ENCODE measurements at places on chromosomes 2 and 18.
A peak's percentile ranks its signal among the peaks of the same experiment; 100 is the strongest.

- no peak for DNase-seq
Measured at GRCh38 chr2:215522237-215522636, 86.4 kb upstream of the FN1 start.

- DNase-seq = no peak
Measured at GRCh38 chr2:159988412-159988970, 73.9 kb downstream of the PLA2R1 start.

- no peak for DNase-seq
Measured at GRCh38 chr2:7994397-7994951, 687.4 kb upstream of the ID2 start.

GRCh38 chr2:3195641-3196476 is 181.8 kb downstream of the EIPR1 start:
- no peak for DNase-seq

GRCh38 chr2:233354971-233355574 is 779 bp downstream of the DGKD start:
- no peak for DNase-seq

DNA sequence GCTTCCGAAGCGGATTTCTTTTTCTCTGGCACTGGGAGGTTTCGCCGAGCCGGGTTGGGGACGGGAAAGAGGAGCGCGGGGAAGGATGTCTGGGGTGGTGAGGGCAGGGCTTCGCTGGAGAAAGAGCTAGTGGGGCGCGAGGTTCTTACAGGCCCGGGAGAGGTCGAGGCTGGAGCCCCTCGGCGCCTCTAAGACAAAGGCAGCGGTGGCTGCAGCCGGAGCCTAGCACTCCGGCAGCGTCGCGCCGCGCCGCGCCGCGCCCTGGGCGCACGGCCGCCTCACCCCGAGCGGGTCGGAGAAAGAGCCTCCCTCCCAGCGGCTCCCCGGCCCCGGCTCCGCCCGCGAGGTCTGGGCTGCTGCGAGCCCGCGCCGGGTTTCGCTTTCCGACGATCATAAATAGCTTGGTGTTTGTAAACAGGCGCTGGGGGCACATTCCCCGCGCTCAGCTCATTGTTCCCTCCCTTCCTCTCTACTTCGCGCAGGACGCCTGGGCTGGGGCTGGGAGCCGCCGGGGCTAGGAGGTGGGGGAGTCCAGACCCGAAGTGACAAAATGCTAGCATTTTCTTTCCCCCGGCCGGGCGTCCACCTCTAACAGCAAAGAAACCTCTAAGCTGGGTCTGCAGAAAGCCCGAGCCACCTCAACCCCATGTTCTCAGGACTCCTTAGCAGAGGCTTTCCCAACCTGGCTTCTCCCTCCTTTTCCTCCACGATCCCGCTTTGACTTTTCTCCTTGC is 813 bp upstream of the MEIS1 start:
- no peak for DNase-seq

- no peak for DNase-seq
Measured at GRCh38 chr2:212894026-212894425, 257.4 kb downstream of the IKZF2 start.

DNA sequence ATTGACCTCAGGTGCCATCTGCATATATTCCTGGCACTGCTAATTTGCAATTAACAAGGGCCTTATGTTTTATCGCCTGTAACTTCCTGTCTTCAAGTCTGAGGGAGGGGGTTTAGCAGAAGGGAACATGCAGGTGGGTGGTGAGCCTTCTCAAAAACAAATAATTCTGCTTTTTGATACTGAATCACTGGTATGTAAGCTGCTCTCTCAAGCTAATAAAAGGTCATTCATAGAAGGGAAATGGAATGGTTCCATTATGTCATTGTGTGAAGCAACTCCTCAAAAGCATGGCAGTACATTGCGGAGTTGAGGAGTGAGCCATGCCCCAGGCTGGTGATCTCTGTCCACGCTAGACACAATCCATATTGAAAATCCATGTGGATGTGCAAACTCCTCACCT is 414.8 kb upstream of the ID2 start:
- no peak for DNase-seq

DNA sequence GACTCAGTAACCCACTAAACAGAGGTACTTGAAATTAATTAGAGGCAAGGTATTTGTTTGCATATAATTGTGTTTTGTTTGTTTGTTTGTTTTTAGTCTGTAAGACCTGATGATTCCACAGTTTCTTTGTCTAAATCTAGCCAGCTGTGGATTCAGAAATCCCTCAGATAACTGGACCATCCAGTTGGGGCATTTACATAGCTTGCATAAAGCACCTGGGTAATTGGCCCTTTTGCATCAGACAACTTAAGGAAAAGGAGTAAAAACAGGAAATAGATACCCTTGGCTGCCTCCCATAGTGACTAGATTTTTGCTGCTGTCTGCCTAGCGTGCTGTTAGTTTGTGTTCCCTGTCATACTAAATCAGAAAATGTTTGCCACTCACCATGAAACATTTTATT is 46.6 kb upstream of the XIRP2 start:
- DNase-seq = no peak

DNA sequence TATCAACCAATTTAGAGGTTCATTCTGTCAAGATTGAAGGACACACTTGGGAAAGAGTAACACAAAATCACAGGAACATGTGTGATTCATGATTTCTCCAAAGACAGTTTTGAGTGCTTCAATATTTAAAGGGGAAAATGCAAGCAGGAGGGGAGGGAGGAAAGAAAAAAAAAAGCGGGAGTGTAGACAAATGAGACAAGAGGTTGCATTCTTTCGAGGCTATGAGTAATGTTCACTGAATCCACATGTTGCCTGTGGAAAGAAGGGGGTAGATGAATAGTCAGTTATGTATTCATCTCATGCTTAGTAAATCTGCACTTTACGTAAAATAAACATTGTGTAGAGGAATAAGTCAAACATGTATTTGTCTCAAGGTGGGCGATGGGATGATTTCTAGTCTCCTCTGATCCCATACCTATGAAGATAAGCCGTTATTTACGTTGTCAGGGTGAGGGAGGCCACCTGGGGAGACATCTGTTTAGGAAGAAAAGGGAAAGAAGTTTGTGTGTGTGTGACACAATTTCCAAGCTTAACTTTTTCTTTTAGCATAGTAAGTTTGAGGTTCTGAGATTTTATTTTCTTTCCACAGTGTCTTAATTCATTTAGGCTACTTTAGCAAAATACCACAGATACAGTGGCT is 211.0 kb upstream of the ZC3H15 start:
- DNase-seq = peak; percentile 34

DNA sequence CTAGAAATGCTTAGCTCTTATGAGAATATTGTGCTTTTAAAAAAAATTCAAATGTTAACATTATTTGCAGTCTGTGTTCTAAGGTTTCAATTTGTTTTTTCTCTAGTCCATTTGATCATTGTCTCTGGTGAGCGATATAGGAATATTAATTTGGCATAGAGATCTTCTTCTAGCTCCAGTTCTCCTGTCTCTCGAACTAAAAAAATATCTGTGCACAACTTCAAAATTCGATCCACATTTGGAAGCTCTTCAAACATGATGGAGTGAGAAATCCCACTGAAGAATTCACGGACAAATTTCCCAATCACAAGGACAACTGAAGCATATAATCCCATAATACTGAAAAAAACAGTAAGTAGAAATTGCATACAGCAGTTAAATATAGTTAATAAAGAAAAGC is 145.6 kb downstream of the NAPG start:
- no peak for DNase-seq

GRCh38 chr2:41647468-41648050 is 400.3 kb upstream of the PKDCC start:
- no peak for DNase-seq

DNA sequence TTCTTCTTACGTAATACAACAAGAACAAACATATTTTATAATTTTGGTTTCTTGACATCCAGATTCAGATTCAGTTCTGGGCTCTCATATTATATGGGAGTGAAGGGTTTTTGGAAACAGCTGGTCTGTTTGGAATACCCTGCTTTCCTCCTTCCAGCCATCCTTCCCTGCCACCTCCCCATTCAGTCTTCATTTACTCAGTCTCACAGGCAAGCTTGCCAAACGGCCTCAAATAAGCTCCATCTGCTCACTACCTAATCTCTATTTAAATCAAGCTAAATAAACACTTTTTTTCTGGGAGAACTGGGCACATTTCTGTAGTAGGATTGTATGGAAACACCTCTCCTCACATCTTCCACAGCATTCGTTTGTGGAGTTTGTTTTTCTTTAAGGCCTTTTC is 147.5 kb downstream of the RND3 start:
- no peak for DNase-seq

- peak; percentile 56 for DNase-seq
Measured at GRCh38 chr2:20378891-20379519, 28.4 kb upstream of the PUM2 start.

DNA sequence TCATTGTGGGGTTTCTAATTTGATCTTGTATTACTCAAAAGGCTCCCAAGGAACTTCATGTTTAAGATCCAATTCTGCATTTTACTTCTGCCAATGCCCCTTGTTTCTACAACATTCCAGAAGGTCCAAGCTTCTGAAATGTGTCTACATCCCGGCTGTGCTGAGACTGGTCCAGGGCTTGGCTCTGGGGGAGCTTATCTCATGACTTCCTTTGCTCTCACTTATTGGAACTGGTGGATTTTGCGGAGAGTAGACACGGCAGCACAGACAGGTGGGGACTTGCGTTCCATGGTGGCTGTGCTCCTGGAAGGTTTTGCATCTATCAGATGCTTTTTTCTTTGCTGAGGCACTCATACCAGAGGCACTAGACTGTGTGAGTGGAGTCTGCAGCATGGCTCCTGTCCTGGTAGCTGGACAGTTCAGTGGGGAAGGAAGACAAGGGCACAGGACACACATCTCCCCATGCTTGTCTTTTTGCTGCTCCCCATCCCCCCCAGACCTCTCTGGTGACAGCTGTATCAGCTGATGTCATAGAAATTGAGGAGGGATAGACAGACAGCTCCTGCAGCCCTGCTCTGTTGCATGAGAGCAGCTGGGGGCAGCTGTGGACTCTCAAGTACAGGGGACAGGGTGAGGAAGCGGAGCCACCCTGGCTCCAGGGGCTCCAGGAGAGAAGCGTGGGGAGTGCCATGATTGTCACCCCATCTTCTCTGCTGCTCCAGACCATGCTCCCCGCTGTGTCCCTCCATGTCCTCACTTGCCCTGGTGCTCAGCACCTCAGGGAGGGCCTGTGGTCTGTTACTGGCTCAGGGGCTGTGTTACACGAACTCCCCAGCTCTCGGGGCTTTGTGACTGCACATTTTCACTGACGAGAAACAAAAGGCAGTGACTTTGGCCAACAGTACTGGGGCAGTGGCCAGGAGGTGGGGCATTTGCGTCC is 46.0 kb downstream of the ACAA2 start:
- DNase-seq = no peak

- DNase-seq = no peak
Measured at GRCh38 chr2:230602562-230603230, 109.9 kb upstream of the CAB39 start.

- peak; percentile 16 for DNase-seq
Measured at GRCh38 chr2:181953881-181954537, 31.6 kb upstream of the PPP1R1C start.

DNA sequence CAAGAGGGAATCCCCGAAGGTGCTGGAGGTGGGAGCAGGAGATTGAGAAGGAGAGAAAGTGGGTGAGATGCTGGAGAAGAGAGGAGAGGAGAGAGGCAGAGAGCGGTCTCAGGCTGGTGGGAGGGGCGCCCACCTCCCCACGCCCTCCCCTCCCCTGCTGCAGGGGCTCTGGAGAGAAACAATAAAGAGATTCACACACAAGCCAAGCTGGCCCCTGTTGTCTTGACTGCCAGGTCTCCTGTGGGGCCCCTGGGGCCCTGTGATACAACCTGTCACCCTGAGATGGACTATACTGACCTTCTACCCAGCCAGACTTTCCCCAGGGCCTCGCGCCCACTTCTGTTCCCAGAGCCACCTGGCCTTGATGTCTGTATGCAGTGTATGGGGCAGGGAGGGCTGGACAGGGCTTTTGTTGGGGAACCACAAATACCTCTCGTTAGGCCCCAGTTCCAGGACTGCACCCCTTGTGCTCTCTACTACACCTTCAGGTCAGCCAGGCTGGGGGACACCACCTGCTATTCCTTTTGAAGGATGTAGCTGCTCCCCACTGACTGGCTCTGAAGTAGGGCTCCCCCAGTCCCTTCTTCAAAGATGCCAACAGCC is 8.0 kb upstream of the SPEG start:
- DNase-seq = no peak

DNA sequence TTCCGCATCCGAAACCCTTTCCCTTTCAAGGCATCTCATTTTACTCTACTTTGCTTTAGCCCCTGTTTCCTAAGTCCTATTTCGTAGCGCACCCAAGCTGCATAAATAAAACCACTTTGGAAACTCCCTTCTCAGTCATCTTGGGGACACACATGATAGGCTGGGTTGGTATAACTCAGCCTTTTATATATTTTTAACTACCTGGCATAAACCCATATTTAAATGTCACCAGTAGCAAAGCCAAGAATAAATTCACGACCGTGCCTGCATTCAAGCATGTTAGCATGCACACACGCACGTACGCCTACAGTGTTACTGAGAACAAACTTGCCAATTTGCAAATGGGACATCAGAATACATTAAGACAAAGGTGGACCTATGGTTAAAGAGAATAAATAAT is 564.7 kb upstream of the PIK3C3 start:
- DNase-seq = no peak

DNA sequence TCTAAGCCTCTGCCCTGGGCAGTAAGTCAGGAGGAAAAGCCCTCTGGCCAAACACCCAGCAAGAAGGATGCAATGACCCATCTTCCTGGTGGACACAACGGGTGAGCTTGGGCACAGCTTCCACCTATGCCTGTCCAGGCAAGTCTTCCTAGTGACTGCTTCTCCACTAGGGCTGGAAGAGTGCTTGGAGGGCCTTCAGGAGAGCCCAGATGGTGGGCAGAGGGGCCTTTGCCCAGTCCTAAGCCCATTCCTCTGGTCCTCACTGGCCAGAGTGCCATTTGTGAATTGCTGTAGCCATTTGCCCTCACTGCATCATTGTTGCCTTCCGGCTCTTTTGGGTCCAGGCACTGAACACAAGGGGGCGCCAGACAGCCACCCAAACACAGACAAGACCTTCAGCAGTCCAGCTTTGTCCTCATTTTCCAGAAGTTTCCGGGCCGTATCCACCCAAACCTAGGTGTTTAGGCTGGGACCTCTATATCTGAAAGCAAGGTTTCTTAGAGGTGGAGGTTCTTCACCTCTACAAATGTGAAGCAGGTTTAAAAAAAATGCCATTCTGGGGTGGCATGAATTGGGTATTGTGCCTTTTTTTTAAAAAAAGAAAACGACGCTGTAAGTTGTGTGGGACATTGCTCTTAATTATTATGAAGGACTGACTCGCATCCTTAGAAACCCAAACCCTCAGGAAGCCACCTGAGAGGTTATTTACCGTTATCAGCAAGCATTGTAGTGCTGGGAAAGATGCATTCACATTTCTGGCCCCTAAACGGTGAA is 29.5 kb downstream of the PAX8 start:
- peak; percentile 25 for DNase-seq

DNA sequence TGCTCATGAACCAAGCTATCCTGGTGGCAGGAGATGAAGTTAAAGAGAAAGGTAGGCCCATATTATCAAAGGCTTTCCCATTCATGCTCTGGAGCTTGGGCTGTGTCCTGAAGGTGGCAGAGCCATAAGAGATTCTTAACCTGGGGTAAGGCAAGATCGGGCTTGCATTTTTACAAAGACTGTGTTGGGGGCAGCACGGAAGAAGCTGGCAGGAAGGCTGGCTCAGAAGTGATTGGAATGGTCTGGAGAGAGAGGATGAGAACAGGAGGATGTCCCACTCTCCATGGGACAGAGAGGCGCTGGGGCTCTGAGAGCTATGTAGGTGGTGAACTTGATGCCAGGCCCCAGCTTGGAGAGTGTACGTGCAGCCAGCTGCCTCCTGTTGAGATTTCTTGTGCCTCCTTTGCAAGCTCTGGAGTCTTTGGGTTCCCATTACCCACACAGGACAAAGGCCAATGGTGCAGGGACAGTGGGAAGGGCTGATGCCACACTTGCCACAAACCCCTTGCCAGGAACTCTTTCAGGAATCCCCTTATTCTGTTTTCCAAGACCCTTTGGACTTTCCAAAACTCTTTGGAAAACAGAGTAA is 40.6 kb upstream of the FZD5 start:
- no peak for DNase-seq

Data from AG09309 (cell line).